AG04449 (cell line): ENCODE measurements at places on chromosomes 1 and 21.

GRCh38 chr1:230713138-230713537 lies 784 bp downstream of the AGT start:
- DNase-seq = no peak

DNA sequence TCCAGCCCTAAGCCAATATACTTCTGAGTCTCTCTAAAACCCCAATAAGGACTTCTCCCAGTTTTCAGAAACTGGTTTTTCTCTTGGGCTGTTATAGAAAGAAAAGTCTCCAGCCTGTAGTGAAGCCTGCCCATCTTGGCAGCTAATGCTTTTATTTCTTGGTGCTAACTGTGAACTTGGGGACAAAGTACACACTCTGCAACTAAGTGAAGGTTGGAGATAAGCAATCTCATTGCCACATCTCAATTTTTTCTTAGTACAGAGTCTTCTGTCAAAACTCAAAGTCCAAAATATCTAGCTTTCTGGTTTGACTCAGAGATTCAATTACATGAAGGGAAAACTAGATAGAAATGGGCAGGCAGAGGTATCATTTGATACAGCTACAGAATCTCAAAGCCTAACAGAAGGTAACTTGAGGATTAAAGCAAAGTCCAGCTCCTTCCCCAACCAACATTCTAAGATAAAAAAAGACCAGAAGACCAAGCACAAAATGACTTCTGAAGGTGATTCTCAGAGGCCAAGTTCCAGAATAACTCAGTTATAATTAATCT lies 14.0 kb downstream of the AK2 start:
- DNase-seq = no peak

GRCh38 chr1:183982172-183982963 lies 55.2 kb downstream of the COLGALT2 start:
- DNase-seq = no peak

GRCh38 chr1:25899792-25900191 lies 6.4 kb downstream of the STMN1 start:
- no peak for DNase-seq

DNA sequence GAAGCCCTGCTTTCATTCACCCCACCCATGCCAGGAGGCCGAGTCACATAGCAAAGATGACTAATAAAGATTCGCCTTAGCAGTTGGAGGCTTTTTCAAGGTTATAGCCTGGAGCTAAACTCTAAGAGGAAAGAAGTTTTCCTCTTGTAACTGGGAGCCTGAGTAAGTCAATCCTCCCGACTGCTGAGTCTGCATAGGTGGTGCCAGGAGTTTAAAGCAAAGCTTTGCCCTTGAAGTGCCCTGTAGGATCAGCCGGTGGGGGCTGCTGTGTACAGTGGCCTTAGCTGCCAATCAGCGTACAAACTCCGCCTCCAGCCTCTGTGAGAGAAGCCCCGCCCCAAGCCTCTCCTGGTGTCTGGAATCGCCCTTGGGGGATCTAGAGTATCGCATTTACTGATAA lies 147.5 kb upstream of the SPATA6 start:
- no peak for DNase-seq

GRCh38 chr1:105652109-105652508 lies 1404.4 kb upstream of the PRMT6 start:
- DNase-seq = no peak

DNA sequence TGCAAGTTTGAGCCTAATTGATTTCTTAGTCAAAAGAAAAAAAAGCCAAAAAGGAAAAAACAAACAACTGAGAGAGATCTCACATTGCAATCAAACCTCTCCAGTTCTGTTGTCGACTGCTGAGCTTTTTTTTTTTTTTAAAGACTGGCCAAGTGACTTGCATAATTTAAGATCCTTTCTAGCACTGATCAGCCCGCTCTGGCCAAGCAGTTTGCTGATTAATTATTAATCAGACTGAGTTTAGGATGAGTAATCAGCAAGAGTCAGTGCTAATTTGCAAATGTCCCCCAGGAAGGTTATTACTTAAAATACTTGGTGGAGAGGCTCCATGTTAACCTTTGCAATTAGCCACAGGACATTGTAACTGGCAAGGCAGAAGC lies 39.3 kb downstream of the HMGB4 start:
- DNase-seq = no peak

- no peak for DNase-seq
Observed at GRCh38 chr1:234001817-234002216, 97.3 kb downstream of the SLC35F3 start.

DNA sequence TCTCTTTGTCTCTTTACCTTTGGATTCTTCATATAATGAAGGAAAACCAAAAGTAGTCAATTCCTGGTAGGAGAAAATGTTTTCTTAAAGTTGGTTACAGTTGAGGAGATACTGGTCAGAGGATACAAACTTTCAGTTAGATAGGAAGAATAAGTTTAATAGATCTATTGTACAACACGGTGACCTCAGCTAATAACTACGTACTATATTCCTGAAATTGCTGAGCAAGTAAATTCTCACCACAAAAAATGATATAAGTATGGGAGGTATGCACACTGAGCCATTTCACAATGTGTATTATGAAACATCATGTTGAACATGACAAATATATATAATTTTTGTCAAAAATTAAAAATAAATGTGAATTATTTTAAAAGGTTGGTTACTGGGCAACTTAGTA lies 20.4 kb downstream of the SSX2IP start:
- DNase-seq = no peak

DNA sequence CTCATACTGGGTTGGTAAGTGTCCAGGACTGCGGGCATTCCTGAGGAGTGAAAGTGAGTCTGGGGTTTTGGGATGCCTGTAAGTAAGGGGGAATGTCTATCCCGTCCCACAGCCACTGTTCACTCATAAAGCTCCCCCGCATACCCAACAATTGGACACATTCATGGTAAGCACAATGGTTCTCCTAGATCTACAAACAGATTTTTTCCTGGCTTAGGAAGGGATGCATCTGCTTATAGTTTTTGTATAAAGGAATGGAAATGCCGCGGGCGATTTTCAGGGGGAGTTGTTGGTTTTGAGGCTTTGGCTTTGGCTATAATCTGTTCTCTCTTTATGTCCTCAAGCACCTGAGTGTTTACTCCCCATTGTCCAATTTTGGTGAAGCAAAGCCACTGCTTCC lies 7.1 kb downstream of the ERVH48-1 start:
- no peak for DNase-seq

GRCh38 chr1:93908394-93909145 lies 660 bp downstream of the GCLM start:
- DNase-seq = no peak

DNA sequence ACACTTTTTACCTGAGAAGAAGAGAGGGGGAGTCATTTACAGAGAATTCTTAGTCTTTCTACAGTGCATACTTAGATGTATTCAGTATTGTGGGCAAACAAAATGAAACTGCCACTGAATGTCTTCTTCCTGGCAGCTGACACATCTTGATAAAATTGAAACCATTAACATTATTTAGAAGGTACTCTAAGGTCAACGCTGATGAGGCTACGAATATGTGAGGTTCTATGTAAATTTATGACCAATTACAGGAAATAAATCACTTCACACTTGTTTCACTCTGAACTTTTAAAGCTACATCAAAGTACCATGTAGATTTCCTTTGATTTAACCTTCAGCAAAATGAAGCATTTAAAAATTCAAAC lies 51.3 kb upstream of the GFI1 start:
- no peak for DNase-seq

DNA sequence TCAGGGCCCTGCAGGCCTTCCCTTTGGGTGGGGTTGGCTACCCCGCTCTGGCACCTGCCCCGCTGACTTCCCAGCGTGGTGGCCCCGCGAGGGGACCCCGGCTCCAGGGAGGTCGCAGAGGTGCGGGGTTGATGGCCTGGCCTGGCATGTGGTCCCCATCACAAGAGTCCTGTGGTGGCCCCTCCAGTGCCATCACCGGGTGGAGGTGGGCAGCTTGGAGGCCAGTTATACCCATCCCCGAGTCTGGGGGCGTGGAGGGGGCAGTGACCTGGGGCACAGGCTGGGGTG lies 26.8 kb downstream of the PRMT2 start:
- DNase-seq = no peak

GRCh38 chr1:199784138-199784895 lies 243.2 kb upstream of the NR5A2 start:
- no peak for DNase-seq

DNA sequence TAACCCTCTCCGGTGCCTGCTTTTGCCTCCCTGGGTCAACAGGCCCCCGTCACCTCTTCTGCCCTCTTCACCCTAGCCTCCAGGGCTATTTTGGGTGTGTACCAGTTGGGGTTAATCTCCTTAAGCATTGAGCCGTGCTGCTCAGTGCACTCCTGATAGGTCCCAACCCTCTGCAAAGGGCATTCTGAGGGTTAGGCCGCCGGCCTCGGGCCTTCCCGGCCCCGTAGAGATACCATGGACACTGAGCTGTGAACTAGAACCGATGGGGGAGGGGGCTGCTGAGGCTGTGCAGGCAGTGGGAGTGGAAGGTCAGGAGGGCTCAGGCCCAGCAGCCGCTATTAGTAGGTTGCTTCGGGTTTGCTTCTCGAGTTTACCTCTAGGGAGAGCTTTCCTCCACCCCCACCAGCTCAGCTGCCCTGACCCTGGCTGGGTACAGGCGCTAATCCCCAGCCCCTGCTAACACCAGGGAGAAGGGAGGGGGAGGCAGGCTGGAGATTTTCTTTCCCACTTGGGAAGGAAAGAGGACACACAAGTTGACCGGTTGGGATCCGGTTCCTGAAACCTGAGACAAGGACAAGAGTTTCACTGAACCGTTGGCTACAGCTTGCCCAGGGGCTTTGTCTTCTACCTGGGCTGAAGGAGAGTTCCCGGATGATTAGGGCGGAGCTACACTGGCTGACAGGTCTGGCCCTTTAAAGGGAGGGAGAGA lies 4.8 kb downstream of the LMOD1 start:
- DNase-seq = no peak

GRCh38 chr1:110850145-110850544 lies 22.8 kb upstream of the CD53 start:
- DNase-seq = no peak

DNA sequence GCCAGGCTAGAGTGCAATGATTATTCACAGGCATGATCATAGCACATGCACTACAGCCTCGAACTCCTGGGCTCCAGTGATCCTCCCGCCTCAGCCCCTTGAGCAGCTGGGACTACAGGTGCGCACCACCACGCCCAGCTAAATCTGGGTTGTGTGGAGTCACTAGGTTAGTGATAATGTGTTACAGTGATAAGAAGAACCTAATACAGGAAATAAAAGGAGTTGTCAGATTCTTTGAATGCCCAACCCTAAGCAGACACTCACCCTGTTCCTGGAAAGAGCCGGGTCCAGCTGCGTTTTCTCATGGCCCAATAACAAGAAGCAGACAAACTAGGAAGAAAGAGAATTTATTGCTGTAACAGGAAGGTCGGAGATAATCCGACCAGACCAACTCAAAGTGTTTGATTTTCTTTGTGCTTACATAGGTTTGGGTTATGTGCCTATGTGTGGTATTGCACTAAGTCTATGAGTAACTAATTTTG lies 8.8 kb downstream of the IFNGR2 start:
- no peak for DNase-seq

DNA sequence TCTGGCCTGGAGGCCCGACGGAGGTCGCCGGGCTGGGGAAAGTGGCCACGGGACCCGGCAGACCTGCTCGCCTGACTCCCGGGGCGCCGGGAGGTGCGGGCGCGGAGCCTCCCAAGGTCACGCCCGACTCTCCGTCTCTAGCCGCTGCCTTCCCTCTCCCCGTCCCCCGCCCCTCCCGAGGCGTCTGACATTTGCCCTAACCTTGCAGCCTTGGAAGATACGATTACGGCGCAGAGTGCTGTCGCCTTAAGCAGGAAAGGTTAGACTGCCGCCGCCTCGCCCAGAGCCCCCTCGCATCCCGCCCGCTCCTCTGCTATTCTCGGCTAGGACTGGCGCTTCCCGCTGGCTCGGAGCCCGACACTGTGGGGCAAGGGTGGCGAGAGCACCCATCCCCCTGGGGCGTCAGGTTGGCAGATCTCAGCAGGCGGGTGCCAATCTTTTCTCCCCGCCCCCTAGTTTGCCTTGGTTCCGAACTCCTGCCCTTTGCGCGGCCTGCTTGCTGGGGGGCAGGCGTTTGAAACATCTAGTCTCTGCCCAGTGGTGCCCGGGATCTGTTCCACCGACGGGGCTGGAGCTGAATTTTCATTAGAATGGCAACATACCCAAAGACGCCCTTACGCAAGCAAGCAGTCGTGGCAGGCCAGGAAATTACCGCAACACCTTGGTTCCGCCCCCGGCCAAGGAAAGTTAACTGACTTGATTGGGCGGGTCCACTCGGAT lies 835 bp downstream of the PGM1 start:
- DNase-seq = no peak

- DNase-seq = no peak
Observed at GRCh38 chr1:29286194-29286767, 50.0 kb downstream of the PTPRU start.

DNA sequence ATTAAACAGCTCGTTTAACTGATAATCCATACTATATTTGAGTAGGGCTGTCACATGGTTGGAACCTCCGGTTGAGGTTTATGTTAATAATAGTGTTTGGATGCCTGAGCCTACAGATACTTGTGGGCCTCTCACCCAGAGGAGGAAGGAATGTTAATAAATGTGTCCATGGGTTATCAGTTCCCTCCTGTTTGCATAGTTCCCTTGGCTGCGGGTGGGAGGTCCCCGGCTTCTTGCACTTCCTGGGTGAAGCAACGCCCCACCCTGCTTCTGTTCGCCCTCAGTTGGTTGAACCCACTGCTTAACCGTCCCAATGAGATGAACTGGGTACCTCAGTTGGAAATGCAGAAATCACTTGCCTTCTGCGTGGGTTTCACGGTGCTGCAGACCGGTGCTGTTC lies 23.6 kb upstream of the GBP1 start:
- DNase-seq = no peak

DNA sequence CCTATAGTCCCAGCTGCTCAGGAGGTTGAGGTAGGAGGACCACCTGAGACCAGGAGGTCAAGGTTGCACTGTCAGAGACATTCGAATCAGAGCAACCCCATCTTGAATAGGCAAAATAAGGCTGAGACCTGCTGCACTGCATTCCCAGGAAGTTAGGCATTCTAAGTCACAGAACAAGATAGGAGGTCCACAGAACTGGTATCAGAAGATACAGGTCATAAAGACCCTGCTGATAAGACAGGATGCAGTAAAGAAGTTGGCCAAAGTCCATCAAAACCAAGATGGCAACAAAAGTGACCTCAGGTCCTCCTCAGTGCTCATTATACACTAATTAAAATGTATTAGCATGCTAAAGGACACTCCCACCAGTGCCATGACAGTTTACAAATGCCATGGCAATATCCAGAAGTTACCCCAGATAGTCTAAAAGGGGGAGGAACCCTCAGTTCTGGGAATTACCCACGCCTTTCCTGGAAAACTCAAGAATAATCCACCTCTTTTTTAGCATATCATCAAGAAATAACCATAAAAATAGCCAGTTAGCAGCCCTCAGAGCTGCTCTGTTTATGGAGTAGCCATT lies 65.2 kb upstream of the KLHDC7A start:
- no peak for DNase-seq

- no peak for DNase-seq
Observed at GRCh38 chr1:7473223-7474142, 297.6 kb upstream of the VAMP3 start.

- DNase-seq = no peak
Observed at GRCh38 chr1:198363625-198364151, 176.8 kb downstream of the ATP6V1G3 start.

- no peak for DNase-seq
Observed at GRCh38 chr1:242454262-242455051, 70.0 kb downstream of the PLD5 start.

GRCh38 chr1:9066945-9067807 lies 2.3 kb downstream of the SLC2A5 start:
- peak; percentile 67 for DNase-seq

- DNase-seq = no peak
Observed at GRCh38 chr1:214021321-214021720, 33.5 kb downstream of the PROX1 start.
